ENCODE measurements at places on chromosomes 1 and 21. TPM values are rescaled to one million over a fixed set of nuclear protein-coding genes. Genes with fewer than 3 reads are reported as not detected.

UBE2U gene
- not detected for total RNA-seq

- no peak for DNase-seq
Measured at GRCh38 chr1:107246775-107247345, 106.0 kb downstream of the NTNG1 start.

HYI gene
- total RNA-seq, result 38.0 TPM

DNA sequence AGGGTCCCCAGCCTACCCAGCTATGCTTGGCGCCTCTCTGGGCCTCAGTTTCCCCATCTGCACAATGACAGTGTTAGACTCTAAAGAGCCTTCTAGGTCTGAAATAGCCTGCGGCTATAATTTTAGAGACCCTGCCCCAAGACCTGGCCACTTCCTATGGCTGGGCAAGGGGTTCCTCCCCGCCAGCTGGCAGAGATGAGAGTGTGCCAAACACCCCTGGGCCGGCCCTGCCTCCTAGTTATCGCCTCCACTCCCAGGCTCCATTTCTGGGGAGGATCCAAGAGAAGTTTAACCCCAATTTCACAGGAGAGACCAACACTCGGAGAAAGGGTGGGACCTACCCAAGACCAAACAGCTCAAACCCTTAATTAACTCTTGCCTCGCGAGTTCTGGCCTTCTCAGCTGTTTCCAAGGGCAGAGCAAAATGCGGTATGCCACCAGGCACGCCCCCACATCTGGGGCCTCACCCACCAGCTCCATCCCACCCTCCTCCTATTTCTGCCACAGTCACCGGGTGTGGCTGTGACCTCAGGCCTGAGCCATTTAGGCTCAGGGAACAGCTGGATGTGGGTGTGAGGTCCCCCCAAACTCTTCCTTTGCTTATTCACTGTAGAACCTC lies 35.7 kb downstream of the TTC39A start:
- DNase-seq, result peak; percentile 45

- no peak for DNase-seq
Measured at GRCh38 chr21:29550205-29550604, 251.5 kb downstream of the BACH1 start.

GRCh38 chr1:226447932-226448665 lies 40.2 kb upstream of the PARP1 start:
- DNase-seq, result no peak

TFF2 gene
- total RNA-seq, result not detected

DNA sequence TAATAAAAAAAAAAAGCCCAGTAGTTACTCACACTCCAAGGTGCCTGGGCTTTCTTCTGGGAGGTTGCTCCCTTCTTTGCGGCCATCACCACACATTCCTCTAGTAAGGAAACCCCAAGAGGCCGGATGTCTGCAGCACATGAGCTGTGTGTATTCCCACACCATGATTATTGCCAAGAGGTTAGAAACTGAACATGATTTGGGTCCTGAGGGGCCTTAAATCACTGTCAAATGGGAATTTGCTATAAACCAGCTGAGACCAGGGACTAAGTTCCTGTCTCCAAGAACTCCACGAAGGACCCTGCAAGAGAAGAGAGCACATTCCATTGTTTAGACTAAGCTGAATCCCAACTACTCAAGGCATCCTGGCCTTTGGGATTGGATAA lies 85.3 kb upstream of the SSX2IP start:
- no peak for DNase-seq

- peak; percentile 76 for DNase-seq
Measured at GRCh38 chr1:8121261-8122159, 95.4 kb upstream of the ERRFI1 start.

DNA sequence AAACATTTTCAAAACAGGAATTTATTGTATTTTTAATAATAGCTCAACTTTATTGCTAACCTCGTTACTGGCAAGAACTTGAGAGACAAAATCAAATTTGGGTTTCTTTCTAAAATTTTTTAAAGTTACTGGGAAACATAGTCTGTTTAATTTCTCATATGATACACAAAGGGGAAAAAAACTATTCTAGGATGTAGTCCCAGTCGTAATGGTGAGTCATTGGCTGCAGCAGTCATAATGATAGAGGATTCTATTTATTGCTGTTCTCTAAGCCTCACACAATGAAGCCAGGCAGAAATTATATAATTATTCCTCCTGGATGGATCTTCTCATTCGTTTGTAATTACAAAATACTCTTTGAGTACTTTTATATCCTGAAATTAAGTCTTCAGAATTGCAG lies 326.5 kb upstream of the SGIP1 start:
- no peak for DNase-seq

CFAP57 gene
- 0.13 TPM for total RNA-seq

S100A7 gene
- total RNA-seq, result not detected

GJC2 gene
- total RNA-seq, result 4.3 TPM

DNA sequence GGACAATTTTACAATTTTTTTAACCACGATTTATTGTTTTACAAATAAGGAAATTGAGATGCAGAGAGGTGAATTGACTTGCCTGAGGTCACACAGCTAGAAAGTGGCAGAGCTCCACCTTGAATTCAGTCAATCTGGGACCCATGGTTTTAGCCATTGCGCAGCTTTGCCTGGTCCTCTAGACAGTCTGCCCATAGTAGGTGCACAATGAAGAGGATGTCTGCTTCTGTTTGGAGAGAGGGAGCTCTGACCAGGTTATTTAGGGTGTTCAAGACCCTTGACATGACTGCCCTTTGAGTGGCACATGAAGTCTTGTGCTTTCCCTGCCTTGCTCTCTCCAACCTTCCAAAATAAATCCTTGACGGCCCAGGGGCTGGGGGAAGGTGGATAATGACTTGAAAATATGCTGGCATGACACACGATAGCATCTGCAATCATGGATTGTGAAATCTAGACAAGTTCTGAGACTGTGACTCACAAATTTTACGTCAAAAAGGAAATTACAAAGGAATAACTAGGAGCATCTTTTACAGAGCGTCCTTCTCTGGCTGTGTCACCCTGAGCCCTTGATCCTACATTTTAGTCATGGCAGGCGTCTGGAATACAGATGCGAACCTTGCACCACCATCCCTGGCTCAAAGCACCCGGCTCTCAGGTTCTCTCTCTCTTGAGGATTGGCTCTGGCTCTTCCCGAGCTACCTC lies 26.2 kb upstream of the ID3 start:
- DNase-seq, result no peak

- DNase-seq, result no peak
Measured at GRCh38 chr21:27189870-27190269, 223.0 kb upstream of the ADAMTS5 start.

NOC2L gene
- total RNA-seq, result 41.4 TPM

DNA sequence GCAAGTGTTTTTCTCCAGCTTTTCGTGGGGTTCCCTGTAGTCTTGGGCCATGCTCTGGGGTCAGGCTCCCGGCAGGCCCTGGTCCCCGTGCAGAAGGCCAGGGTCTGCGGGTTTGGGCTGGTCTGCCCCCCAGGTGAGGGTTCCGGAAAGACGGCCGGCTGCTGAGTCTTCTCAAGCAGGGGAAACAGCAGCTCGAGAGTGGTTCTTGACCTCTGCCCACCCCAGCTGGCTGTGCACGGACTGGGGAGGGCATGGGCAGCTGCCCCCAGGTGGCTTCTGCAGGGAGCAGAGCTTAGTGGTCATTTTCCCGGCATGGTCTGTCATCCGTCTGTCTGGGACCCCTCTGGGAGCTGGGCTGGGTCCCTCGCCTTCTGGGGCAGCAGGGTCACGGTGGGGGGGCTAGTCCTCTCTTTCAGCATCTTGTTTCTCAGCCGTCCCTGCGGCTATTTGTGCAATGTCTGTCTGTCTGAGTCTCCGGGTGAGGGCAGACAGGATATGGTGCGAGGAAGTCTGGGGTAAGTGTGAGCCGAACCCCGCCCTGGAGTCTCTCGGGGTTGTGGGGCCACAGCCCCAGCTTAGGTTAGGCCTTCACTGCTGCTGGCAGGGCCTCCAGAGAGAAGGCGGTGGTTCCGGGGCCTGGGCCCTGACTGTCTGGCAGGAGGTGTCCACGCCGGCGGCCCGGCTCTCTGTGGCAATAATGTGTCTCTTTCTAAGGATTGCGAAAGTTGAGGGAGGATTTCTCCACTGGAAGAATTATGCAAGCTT lies 6.1 kb downstream of the SKI start:
- peak; percentile 96 for DNase-seq

DNA sequence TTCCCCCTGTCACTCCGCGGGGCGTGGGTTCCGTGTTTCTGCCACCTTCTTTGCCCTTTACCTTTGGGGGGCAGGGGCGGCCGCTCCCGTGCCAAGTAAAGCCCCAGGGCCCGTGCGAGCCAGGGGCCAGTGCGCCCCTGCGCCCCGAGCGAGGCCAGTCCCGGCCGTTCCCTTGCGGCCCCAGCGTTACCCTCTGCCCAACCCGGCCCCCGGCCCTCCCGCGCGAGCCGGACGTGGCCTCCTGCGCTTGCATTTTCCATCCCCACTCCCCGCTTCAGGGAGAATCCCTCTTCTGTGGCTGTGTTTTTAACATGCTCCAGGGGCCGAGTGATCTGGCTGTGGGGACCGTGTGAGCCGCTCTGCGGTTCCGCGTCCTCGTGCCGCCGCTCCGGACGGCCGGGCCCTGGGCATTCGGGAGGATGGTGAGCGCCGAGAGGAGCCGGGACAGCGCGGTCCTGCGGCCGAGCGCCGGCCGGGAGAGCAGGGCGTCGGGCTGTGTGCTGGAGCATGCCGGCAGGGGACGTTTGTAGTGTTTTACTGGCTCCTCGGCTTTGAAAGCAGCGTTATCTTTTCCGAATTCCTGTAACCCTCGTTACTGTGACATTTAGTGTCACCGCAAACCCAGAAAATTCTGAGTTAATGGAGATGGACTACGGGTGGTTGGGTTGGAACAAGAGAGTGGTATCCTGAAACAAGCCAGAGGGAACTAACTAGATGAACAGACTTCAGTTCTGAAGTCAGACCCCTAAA lies 1.0 kb downstream of the GALNT2 start:
- peak; percentile 60 for DNase-seq

- DNase-seq, result no peak
Measured at GRCh38 chr1:61441723-61442262, 283.1 kb downstream of the TM2D1 start.

LCE2A gene
- total RNA-seq, result not detected

- peak; percentile 82 for DNase-seq
Measured at GRCh38 chr1:201982082-201982622, 296 bp upstream of the RNPEP start.

Data from aorta (tissue), 5 donors.